NCI-H146 (cell line): ENCODE measurements at places on chromosomes 5 and 9.

- no peak for DNase-seq
Measured at GRCh38 chr5:55363856-55364255, 56.1 kb downstream of the MTREX start.

DNA sequence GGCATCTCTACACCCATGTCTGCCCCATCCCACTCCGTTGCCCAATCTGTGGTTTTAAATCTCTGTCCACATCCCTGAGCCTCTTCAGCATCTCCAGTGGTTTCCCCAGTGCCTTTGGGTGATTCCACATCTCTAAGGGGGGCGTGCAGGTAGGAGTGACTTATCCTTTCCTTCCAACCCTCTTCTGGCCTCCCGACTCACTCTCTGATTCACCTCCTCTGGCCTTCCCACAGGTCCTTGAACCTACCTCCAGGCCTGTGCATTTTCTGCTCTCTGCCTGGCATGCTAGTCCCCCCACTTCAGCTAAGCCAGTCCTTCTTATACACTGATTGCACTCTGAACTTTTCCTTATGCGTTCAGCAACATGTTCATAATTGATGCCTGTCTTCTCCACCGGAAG is 99.0 kb downstream of the RALGPS1 start:
- DNase-seq: no peak

DNA sequence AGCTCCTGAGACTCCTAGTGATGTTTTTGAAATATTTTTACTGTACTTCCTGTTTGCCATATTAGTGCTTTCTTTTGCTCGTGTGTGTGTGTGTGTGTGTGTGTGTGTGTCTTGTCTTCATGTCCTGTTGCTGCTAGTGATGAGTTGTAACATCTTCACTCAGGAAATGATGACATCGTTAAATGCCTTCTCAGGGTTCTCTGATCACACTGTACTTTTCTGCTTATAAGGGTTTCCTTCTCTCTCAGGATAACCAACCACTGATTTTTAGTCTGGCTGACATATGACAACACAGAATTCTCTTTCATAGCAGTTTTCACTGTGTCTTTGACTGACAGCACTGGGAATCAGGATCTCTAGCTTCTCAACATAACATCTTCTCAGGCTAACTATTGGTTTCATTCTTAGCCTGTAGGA is 16.1 kb downstream of the SV2C start:
- no peak for DNase-seq

GRCh38 chr5:66134407-66134861 is 9.7 kb upstream of the SREK1 start:
- DNase-seq: no peak

DNA sequence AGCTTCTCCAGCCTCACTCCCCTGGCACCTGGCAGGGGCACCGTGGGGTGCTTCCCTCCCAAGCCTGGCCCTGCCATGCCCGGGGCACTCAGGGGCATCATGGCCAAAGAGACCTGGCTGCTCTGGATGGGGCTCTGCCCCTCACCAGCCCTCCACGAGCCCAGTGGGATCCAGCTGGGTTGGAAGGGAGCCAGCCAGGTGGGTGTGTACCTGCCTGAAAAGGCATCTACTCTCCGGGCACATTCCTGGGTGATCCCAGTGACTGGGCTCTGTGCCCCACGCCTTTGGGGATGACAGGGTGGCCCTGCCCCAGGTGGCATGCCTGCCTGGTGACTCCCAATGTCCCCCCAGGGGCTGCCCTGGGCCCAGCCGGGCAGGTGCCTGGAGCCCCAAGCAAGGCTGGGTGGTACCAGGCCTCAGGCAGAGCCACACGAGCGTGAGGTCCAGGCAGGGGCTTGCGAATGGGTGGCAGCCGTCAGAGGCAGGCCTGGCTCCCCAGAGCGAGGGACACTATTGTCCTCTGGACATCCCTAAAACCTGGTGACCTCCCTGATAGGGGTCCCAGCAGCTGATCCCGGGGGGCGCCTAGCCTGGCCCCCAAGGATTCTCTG is 777 bp downstream of the GPSM1 start:
- peak; percentile 49 for DNase-seq
